ENCODE measurements at places on chromosomes 2 and 18.

DNA sequence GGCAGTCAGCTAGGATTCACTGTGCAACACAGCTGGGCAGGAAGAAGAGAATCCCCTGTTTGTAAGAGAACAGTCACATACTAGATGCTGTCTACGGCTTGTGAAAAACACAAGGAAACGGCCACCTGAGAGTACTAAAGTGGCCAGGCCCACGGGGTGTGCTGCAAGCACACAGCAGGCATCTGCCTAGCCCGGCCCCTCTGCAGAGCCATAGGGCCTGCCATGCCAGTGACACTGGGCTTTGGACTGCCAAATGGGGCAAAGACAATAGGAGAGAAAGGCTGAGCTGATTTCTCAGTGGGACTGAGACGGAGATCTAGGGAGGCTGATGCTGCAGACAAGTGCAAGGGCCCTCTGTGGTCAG, 10.3 kb downstream of the TUBB6 start:
- DNase-seq, result no peak

GRCh38 chr2:61928826-61929461, 23.5 kb downstream of the COMMD1 start:
- no peak for DNase-seq

DNA sequence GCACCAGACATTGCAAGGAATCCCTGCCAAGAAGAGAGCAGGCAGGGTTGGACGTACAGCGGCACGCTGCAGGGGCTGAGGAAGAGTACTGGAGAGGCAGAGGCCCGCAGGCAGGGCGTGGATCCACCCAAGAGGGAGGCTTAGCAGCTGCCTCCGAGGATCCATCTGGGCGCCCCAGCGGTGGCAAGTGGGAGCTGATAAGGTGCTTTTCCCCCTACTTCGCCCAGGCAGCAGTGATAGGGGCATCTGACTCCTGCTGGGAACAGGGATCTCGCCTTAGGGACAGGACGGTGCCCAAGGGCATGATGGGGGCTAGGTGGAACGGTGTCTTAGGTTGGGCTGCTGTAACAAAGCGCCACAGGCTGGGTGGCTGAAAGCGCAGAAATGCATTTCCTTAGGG, 67.4 kb upstream of the HS6ST1 start:
- DNase-seq, result no peak

- DNase-seq, result no peak
These were observed 141.0 kb downstream of the RPIA start for GRCh38 chr2:88832311-88832991.

DNA sequence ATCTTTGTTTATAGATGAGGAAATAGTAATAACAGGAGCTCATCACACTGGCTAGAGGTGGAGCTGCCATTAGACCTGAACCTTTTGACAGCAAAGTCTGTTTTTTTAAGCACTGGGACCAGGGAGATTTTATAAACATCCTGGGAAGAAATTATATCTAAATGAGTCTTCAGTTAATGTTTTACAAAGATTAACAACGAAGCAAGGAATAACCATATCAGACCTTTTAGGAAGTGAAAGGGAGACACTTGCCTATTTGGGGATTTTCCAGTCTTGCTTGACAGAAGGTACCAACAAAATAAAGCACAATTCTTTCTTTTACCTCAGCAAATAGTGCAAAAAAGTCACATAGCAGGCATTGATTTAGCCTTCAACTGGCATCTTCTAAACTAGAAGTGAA, 777.0 kb downstream of the CPS1 start:
- DNase-seq, result no peak

- DNase-seq, result no peak
These were observed 275.9 kb downstream of the TMX3 start for GRCh38 chr18:68438983-68439382.

DNA sequence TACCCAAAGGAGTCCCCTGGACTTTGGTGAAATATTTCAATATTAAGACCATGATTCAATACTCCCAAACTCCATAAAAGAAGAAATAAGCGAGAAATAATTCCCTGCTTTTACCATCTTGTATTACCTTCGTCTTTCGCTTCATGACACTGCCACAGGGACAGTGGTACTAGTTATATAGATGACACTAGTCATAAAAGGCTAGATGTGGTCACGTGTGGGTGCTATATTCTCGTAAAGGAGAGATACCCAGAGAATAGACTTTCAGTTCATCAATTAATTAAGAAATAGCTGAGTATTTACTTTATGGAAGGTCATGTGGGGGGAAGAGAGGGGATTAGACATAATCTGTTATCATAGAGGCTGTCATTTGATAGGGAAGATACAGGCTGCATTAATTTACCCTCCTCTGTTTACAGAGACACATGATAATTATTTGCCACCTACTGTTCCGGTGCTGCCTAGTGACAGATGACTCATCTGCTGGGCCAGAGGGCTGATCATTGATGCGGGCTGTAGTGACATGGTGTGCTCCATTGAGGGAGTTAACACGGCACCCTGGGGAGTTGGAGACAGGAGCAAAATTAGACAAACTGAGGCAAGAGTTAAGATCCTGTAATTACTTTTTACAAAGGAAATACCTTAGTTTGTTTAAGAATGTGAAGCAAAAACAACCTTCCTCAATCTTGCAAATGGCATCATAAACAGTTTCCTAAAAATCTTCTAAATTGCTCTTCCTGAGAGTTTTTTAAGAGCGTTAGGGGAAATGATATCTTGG, 78.2 kb upstream of the ITGB6 start:
- DNase-seq, result no peak

- no peak for DNase-seq
These were observed 53.6 kb upstream of the CAB39 start for GRCh38 chr2:230658877-230659652.

GRCh38 chr2:223093436-223094241, 41.6 kb downstream of the KCNE4 start:
- DNase-seq, result no peak

DNA sequence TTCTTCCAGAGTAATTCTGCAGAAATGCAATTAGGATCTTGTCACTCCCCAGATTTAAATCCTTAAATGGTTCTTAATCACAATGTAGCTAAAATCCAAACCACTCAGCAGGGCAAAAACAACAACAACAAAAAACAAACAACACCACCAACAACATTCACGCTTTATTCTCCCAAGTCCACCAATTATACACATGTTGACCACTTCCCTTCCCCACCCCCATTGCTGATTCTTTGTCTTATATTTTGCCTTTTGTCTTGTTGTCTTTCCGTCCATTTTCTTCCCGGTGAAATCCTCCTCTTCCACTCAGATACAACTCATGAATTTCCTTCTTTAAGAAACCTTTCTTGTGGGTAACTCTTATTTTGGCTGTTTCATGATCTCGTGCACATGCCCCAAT, 902.8 kb downstream of the EPHA4 start:
- DNase-seq, result no peak

DNA sequence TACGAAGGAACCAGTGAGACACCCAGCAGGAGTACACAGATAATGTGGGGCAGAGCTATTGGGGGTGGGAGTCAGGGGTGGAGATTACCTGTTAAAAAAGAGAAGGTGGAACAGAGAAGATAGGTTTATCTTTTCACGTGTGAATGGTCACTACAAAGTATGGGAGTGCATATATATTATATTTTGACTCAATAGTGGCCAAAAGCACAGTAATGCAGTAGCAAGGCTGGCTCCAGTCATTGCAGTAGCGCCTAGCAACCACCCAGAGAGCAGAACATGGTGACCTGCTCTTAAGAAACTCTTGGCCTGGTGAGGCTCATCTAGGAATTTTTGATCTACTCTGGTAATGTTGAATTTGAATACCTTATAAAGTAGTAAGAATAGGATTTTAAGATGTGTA, 1.0 kb downstream of the IMPACT start:
- DNase-seq, result no peak

DNA sequence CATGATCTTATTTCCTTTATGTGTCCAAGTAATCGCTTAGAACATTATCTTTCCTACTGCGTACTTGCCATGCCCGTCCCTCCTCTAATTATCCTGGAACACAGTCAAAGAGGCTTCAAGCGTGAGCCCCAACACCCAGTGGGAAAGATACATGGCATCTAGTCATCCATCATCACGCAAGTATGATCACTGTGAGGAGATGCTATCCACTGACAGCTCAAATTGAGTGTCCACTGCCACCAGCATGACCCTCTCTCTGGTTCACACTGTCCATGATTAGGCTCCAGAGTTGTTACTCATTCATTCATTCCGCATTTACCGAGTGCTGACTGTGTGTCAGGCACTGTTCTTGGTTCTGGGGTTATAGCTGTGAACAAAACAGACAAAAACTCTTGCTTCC, 124.6 kb downstream of the COPS8 start:
- no peak for DNase-seq

- DNase-seq, result no peak
These were observed 78.1 kb downstream of the CERKL start for GRCh38 chr2:181578829-181579228.

- no peak for DNase-seq
These were observed 1.7 kb upstream of the NOL10 start for GRCh38 chr2:10691521-10691920.

- DNase-seq, result no peak
These were observed 127.9 kb downstream of the SH3RF3 start for GRCh38 chr2:109256921-109257320.

DNA sequence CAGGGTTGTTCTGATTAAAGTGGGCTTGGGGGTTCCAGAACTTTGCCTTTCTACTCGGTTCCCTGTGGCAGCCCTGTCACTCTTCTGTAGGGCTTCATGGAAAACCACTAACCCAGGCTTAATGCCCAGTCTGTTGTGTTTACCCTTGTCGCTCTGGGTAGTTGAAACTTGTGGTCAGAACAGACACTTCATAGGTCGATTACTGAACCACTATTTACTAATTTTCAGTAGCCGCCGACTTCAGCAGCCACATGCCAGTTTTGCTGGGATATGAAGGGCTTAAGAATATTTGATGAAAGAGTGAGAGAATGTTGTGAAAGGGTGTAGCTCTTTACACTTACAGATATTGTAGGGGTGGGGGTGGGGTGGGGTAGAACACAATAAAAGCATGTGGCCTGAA, 362.3 kb downstream of the RND3 start:
- DNase-seq, result no peak

- no peak for DNase-seq
These were observed 171.6 kb downstream of the BCL2 start for GRCh38 chr18:63147973-63148372.

- no peak for DNase-seq
These were observed 34.7 kb upstream of the ADAM23 start for GRCh38 chr2:206408323-206409320.

DNA sequence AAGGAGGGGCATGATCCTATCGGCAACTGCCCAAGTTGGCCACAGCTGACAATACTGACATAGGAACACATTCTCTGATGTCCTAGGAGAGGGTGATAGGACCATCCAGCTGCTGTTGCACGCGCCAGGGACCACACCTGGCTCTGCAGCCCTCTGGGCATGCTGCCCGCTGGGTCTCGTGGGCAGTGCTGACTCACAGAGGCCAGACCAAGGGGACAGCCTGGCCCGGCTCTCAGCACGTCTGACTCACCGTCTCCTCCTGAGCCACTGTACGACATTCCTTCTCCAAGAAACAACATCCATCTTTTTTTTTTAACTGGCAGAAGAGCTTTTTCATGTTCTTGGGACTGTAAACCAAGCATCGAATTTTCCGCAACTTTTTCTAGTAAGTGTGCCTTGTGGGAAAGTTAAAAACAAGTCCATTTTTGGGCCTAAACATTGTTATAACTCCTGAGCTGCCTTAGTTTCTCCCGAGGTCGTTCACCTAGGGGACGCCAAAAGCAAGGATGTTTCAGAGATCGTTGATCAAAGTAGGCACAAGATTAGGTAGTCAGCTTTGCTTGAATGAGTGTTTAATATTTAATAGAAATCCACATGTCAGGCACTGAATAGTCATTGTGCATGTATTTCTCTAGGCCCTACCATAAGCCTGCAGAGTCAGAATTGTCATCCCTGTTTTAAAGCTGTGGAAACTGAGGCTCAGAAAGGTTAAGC, 100.3 kb downstream of the TTC32 start:
- peak; percentile 65 for DNase-seq

GRCh38 chr2:26033270-26033817, 540 bp upstream of the RAB10 start:
- DNase-seq, result peak; percentile 80

- no peak for DNase-seq
These were observed 5.6 kb downstream of the SLC66A3 start for GRCh38 chr2:11160731-11161455.

GRCh38 chr18:13616525-13617035, 109.8 kb downstream of the FAM210A start:
- DNase-seq, result no peak

DNA sequence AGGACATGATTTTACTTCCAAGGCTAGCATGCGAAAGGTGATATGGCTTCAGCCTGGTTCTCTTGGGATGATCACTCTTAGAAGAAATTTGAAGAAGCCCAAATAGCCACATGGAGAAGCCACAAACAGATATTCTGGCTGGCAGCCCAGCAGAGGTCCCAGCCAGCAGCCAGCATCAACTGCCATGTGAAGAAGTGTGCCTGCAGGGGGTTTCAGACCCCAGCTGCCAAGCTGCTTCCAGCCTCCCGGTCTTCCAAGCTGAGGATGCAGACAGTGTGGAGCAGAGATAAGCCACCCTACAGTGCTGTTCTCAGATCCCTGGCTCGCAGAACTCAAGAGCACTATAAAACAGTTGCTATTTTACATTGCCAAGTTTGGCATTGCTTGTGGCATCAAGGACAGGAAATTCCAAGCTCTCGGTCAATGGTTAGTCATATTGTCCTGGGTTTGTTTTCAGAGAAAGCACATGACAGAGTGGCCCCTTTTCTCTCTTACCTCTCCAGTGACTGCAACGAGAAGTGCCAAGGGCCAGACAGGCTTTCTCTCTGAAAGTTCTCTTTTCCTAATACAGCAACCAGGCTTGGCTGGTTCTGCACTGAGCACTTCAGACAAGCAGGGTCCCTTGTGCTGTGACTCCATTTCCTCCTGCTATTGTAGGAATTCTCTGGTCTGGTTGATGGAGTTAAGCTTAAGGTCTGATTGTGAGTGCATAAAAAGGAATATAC, 223.7 kb downstream of the ANKRD30B start:
- no peak for DNase-seq

DNA sequence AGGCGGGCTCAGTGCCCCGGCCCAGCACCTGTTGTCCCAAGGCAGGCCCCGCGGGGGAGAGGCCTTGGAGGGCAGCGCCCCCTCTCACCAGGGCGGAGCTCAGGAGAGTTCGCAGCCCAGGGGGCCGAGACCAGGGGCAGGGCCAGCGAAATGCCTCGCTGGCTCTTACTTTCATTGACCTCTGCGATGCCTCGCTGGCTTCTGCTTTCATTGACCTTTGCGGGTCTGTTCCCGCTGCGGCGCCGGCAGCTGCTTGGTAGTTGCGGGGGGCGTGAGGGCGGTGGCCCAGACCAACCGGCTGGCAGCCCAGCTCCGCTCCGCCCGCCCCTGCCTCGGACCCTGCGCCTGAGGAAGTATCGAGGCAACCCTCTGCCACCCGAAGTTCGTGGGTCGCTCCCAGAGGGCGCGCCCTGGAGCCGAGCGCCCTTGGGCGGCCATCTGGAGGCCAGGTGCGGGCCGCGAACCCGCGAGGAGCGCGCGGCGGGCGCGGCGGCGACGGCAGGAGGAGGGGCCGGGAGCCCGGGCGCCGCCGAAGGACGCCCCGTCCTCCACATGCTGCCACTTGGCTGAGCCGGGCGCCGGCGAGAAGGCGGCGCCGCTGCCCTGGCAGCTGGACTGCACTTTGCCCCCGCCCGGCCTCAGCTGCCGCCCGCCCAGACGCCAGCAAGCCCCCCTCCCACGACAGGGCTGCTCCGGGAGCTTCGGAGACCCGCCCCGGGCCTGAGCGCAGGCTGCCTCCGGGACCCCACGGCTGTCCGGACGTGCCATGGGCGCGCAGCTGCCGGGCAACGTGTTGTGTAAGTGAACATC, 118.0 kb upstream of the MSTN start:
- peak; percentile 42 for DNase-seq

GRCh38 chr2:47072018-47072691, 83.0 kb downstream of the STPG4 start:
- no peak for DNase-seq
